ENCODE measurements at places on chromosomes 11 and 22.

DNA sequence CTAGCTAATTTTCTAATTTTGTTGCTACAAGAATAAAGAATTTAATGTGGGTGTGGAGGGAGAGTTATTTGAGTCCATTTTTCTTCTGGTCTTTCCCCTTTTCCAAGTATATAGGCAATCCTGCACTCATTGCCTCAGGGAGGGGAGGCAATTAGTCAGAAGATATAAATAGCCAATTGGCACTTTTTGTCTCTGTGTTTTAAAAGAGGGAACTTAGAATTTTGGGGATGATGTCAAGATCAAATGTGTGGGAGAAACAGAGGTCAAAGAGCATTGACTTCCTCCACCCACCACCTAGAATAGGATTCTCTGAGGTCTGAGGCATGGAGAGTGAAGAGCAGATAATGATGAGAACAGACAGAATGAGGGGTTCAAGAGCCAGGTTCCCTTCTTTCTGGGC, 120.3 kb upstream of the ZC3H12C start:
- no peak for DNase-seq

DNA sequence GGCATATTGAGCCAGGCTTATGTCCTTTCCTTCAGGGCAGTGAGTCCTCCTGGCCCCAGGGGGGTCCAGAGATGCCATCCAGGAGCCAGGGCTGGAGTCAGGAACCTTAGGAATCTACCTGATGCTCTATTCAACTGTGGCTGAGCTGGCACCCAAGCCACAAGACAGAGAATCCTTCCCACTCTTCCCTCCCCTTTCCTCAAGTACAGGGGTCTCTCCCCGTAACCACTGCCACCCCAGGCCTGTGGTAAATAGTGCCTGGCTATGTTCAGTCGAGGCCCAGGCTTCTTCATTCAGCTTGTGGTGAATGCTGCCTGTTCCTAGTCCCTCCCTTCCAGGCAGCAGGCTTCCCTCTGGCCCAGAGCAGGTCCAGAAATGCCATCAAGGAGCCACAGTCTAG, 45.5 kb upstream of the THY1 start:
- DNase-seq: no peak

DNA sequence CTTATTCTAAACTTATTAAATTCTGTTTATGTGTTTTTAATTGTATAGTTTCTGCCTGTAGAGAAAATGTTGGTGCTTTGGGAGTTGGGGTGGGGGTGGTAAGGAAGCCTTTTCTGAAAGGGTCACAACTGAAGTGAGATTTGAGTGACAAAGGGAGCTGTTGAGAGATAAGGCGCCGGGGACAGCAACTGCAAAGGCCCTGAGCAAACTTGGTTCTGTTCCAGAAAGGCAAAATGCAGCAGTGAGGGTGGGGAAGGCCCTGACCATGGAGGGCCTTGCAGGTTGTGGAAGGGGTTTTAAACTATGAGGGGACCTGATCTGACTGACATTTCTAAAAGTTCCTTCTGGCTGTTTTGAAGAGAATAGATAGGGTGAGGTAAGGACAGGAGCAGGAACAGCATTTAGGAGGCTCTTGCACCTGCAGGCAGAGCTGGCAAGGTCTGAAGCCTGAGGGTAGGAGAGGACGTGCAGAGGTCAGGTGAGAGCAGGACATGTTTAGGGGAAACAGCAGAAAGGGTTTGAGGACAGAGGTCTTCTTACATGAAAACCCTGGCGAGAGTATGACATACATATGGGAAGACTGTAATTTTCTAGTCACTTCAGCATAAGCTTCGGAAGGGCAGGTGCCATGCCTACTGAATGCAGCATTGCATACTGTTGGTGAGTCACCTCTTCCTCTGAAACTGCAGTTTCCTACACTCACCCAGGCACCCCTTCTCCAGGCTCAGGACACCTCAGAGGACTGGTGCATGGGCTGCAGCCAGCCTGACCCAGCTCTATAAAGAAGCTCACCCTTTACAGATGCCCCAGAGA, 190.7 kb downstream of the SNX19 start:
- no peak for DNase-seq

GRCh38 chr11:28984231-28984630, 876.0 kb downstream of the METTL15 start:
- no peak for DNase-seq
